ENCODE measurements at places on chromosomes 11 and 22.
A peak's percentile ranks its signal among the peaks of the same experiment; 100 is the strongest.

DNA sequence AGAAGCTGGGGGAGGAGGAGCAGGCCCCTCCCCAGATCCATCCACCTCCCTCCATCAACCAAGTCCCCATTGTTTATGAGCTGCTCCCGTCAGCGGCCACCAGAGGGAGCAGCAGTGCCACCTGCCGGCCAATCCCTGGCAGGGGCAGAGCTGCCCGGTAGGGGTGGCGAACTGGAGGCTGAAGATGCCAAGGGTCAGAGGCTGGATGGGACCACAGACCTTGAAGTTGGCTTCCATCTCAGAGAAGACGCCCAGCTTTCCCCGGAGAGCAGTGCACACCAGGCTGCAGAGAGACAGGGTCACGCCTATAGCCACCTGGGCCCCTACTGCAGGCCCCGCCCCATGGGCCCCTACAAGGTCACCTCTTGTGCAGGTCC is 3.6 kb downstream of the FIBP start:
- peak; percentile 67 for DNase-seq

GRCh38 chr22:45318558-45319323 is 9.0 kb downstream of the FAM118A start:
- peak; percentile 63 for DNase-seq

DNA sequence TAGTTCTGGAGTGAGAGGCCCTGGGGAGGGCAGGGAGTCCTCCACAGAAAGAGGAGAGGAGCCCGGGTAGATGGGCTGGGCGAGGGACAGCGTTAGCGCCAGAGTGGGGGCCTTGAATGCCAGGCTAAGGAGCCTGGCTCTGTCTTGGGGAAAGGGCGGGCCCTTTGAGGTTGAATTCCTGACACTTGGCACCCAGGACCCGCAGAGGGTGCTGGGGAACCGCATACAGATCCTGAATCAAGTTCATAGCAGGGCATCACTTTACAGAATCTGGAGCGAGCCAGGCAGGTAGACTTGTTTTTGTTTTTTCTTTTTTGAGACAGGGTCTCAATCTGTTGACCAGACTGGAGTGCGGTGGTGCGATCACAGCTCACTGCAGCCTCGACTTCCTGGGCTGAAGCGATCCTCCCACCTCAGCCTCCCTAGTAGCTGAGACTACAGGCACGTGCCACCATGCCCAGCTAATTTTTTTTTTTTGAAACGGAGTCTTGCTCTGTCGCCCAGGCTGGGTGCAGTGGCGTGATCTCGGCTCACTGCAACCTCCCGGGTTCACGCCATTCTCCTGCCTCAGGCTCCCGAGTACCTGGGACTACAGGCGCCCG is 6.1 kb downstream of the CARNS1 start:
- no peak for DNase-seq

DNA sequence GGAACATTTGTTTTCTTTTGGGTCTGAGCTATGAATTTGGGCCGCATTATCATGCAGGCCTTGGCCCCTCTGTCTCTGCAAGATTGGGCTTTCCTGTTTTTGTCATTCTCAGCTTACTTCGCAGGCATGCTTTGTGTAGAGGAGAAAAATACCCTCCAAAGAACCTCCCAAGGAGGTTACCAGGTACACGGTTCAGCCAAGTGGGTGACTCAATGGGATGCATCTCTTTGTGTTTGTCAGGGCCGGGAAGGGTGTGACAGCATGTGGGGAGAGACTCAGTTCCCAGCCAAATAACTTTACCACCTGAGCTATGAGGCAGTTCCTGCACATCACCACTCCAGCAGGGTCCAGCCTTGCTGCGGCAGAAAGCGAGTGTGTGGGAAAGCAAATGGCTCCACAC is 47.8 kb upstream of the CLDN5 start:
- no peak for DNase-seq

DNA sequence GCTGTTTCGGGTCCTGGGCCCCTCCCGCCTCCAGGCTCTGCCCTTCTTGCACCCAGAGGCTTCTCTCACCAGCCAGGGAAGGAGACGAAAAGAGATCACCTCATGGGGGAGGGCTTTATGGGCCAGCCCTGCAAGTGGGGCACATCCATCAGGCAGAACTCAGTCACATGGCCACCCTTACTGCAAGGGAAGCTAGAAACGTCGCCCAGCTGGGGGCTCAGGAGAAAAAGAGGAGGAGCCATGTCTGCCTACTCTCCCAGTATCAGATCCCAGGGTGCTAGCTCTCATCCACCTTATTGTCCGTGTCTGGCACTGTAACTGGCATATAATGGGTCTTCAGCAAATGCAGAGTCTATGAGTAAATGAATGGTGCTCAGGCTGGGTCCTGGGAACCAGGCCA is 24.2 kb downstream of the MFNG start:
- DNase-seq = no peak

All from umbilical cord (tissue), 2 donors.